ENCODE measurements at places on chromosomes 6 and 20.

DNA sequence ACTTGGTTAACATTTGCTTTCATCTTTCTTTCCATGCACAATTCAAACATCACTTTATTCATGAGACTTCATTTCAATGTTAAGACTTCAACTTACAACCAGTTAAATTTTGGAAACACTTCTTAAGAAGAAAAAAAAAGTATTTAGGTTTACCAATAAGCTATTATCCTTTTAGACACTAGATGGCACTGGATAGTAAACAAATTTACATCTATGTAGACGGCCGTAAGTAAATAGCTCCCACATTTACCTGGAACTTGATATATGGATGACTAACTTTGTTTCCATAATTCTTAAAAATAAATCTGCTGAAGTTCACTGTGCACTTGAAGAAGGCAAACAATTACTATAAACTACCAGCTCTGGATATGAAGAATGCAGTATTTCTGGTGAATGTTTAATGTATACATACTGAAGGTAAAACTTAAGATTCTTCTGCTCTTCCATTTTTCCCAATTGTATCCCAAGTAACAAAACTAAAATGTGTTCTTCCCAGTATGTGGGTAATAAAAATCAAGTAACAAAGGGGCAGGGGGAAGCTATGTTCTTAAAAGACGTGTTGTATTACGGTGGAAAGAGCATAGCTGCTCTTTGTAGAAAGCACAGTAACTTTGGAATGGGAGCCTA, 130.6 kb upstream of the C6orf118 start:
- DNase-seq, result peak; percentile 0

GRCh38 chr6:142803032-142803431, 141.9 kb downstream of the HIVEP2 start:
- no peak for DNase-seq

DNA sequence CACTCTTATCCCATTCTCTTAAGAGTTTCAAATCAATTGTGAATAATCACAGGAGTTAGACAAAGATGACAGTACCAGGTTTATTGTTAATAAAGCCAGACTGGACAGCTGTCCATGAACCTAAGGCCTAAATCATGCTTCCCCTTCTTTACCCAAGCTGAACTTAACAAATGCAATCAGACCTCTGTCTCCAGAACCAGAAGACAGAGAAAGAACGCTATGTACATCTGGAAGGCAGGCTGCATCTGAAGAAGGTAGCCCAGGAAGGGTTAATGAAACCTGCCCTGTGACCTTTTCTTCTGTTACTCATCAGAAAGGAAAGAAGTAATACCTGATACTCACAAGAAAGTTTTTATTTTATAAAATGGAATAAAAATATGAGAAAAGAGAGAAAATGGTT, 118.6 kb downstream of the EYA4 start:
- no peak for DNase-seq

DNA sequence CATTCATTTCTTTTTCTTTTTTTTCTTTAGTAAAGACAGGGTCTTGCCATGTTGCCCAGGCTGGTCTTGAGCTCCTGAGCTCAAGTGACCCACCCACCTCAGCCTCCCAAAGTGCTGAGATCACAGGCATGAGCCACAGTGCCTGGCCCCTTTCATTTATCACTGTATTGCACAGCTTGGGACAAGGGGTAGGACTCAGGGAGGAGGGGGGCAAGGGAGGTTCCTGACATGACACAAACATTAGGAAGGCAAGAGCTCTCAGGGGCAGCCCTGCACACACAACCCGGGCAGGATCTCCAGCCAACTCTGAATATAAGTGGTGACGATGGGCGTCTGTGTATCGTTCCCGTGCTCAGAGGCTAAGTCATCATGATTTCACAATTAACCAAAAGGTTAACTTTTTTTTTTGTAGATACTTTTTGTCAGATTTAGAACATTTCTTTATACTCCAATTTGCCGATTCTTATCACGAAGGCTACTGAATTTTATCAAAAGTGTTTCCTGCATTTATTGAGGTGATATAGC, 19.9 kb downstream of the SLC2A4RG start:
- DNase-seq, result no peak

DNA sequence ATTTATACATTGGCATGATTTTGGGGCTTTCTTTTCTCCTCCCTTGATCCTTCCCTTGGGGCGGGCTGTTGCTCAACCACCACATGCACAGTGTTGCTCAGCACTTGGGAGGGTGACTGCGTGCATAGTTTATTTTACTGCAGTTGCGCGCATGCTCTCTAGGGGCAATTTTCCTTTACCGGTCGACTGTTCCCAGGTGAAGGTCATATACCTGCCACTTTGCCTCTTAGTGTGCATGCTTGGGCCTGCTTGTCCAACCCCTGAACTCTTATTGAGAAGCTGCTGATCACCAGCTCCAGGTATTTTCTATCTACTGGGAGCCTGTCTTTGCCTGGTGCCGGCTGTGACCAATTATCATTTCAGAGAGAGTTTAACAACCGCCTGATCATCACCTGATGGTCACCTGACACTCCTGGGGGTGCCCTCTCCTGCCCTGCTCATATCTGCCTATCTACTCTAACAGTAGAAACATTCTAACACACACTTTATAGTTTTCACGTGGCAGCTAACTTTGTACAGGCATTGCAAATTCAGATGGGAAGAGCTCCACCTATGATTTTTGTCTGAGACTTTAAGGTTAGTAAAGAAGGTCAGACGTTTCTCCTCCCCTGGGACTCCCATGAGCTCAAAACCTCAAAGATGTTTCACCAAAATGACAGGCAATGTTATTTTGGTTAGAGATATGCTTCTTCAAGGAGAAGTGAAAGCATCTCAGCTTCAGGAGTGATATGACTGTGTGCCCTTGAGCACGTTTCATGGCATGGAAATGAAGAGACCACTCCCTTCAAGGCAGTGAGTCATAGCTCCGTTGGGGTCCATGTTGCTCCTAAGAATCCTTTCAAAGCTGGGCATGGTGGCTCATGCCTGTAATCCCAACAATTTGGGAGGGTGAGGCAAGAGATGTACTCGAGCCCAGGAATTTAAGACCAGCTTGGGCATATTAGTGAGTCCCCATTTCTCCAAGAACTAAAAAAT, 227.5 kb upstream of the MYLIP start:
- no peak for DNase-seq

GRCh38 chr20:50190251-50191064, at the start of gene CEBPB:
Gene CEBPB, plus strand, starts transcription at chr20:50190830. Its CDS starts 204 bp downstream, at chr20:50191034.
- DNase-seq, result peak; percentile 60

DNA sequence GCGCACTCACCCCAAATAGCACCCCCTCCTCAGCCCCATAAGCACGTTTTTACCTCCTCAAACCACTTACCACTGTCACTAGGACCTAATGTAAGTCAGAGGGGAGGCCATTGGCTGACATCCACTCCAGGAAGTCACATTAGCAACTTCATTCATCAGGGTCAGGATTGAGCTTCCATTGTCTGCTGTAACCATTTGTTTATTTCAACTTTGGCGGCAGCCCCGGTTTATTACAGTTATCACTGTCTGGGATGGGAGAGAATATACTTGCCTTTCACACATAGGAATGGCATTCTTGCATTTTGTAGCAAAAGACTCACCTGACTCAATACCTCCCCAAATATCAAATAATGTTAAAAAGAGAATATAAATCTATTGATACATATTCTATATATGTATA, 38.3 kb downstream of the MAFB start:
- no peak for DNase-seq

- no peak for DNase-seq
Observed at GRCh38 chr20:59307270-59307669, 6.9 kb downstream of the EDN3 start.

GRCh38 chr20:45949542-45950329, 15.3 kb downstream of the PCIF1 start:
- no peak for DNase-seq

- peak; percentile 31 for DNase-seq
Observed at GRCh38 chr6:154448448-154449096, 61.9 kb downstream of the CNKSR3 start.

DNA sequence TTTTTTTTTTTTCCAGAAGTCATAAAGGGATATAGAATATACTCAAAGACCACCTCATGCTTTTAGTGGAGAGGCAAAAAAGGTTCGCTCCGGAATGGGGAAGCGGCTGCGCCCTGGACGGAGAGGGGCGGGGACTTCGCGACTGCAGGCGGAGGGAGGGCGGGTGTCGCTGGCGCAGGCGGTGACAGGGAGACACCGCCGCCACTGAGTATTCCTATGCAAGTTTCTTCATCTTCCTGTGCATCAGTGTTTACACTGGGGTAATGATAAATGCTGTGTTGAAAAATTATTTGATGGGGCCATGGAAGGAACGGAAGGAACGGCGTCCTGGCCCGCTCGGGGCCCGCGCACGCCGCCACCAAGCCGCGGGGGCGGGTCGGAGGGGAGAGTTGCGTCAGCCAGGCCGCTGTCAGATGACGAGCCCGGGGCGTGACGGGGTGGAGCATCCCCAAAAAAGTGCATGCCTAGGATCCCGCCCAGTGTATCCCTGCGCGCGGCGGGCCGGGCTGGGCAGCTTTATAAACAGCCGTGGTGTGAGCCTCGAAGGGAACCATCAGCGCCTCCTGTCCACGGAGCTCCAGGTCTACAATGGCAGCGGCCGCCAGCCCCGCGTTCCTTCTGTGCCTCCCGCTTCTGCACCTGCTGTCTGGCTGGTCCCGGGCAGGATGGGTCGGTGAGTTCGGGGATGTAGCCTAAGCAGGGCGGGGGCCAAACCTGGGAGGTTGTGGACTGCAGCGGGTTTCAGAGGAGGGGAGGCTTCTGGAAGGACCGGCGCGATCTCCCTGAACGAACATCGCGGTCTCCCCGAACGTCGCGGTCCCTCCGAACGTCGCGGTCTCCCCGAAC, at the start of gene ULBP1:
Gene ULBP1 (plus strand): TSS at position 482 of the 846 bp plus-strand sequence. CDS start 107 bp downstream, at position 589.
- DNase-seq, result peak; percentile 84

GRCh38 chr6:26155061-26155930, 68.1 kb downstream of the HFE start:
- DNase-seq, result no peak

GRCh38 chr6:131005439-131006016, 57.5 kb downstream of the EPB41L2 start:
- DNase-seq, result no peak

DNA sequence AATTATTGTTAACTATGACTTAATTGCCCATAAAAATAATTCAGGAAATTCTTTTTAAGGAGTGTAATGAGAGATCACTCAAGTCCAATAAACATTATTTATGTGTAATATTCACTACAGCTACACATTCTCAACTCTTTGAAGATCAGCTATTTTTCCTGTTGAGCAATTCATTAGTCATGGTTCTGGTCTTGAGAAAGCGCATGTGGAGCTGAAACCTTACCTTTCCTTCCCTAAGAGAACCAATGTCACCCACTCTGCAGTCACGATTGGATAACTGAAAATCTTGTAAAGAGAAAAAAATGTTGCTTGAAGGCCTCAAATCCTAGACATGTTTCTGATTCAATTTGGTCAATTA, 736.9 kb upstream of the MARCKS start:
- no peak for DNase-seq

DNA sequence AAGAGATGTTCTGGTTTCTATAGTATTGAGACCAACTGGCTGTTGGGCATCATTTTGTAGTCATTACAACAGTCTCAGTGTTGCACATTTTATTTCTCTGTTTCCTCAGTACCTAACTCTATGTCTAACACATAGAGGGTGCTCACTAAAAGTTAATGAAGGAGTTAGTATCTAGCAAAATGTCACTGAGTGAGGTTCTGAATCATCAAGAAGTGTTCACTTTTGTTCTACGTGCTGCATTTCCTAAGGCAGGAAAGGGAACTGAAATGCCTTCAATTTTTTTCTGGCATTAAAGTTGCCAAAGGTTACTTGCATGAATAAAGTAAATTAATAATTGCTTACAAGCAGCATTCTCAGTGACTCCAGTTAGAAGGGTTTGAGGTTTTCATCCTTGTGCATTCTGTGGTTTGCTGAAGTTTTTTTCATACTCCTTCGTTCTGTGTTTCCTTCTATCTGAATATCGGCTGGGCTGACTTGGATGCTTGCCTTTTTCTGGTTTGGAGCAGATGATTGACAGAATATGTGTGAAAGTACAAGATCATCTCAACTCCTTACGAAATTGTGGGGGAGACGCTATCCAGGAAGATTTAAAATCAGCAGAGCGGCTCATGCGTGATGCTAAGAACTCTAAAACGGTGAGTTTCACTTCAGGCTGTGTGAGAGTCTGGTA, 114.5 kb upstream of the SCGN start:
- DNase-seq, result no peak

DNA sequence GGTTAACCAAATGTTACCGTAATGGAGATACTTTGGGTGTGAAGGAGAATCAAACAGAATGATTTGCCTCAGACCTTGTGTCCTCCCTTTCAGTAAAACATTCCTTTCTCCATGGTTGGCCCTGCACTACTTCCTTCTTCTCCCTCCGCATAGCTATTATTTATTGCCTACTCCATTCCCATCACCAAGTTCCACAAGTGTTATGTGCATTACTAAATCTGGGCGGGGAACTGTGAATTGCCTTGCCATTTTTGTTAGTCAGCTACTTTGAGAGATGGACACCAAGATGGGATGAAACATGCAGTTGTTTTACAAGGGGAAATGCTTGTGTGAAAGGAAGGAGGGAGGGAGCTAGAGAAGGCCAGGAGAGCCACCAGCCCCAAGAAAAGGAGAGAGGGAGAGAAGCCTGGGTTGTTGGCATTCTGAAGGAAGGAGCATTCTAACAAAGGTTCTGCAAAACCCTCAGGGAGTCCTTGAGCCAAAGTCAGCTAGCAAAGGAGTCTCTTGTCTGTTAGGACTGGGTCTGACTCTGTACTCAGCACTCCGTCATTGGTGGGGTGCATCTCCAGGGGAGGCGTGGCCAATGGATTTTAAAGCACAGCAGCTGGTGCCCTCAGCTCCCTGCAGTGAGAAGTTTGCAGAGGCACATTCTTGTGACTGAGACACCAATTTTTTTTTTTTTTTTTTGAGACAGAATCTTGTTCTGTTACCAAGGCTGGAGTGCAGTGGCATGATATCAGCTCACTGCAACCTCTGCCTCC, 83.6 kb upstream of the CHD6 start:
- no peak for DNase-seq

- no peak for DNase-seq
Observed at GRCh38 chr6:92587525-92587924, 831.8 kb downstream of the EPHA7 start.

GRCh38 chr6:111603685-111604084, 2.0 kb downstream of the TRAF3IP2 start:
- DNase-seq, result no peak

DNA sequence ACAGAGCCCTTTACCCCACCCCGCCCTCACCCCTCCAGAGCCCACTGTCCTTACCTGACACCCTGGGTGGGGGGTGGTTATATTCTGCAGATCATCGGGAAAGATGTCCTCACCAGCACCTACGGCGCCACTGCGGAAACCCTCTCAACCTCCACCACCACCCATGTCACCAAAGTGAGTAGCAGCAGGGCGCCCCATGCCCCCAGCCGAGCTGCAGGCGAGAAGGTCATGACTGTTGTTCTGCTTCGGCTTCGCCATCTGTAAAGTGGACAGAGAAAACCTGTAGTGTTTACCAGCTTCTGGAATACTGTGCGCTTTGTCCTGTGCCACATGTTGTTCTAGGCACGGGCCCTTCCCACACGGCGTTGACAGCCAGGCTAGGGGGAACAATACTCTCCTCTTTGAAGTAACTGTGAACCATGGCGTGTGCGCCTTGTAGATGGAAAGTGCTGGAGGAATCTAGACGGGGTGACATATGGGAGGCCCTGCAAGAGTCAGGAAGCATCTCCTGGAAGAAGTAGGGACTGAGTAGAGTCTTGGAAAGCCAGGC, 16.5 kb upstream of the AAR2 start:
- no peak for DNase-seq
